Stimulated activated CD4-positive, alpha-beta T cell treated with anti-CD3 and anti-CD28 coated beads, Interleukin-1b, Interleukin-23, amount 100 ng/mL, for 1 hour (primary cell): ENCODE measurements at places on chromosomes 6 and 20.

GRCh38 chr20:60123096-60123495 is 164.9 kb downstream of the CDH26 start:
- DNase-seq = no peak

GRCh38 chr20:58480551-58481336 is 34.5 kb downstream of the APCDD1L start:
- no peak for DNase-seq

GRCh38 chr6:24644377-24644776 is 1.6 kb downstream of the KIAA0319 start:
- no peak for DNase-seq

DNA sequence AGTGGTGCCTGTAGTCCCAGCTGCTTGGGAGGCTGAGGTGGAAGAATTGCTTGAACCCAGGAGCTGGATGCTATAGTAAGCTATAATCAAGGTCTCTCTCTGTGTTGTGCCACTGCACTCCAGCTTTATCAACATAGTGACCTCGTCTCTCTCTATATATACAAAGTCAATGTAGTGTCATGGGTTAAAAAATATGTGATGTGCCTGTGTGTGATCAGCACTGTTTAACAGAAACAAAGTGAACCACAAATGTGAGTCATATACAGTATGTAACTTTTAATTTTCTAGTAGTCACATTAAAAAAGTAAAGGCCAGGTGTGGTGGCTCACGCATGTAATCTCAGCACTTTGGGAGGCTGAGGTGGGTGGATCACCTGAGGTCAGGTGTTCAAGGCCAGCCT is 85.3 kb upstream of the RNF24 start:
- DNase-seq = no peak

GRCh38 chr6:73242001-73242400 is 16.7 kb upstream of the KHDC1L start:
- no peak for DNase-seq

DNA sequence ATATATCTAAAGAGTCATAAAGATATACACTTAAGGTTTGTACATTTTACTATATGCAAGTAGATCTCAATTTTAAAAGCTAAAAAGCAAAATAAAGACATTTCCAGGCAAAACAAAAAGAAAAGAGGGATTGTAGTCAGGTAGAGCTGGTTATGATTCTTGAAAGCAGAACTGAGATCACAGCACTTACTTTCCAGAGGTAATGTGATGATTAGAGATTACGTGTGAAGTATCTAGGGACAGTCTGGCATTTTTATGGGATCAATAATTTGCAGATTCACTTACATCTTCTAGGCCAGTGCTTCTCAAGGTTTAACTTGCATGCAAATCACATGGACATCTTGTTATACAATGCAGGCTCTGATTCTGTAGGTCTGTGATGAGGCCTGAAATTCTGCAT is 595.5 kb downstream of the KIF16B start:
- no peak for DNase-seq

DNA sequence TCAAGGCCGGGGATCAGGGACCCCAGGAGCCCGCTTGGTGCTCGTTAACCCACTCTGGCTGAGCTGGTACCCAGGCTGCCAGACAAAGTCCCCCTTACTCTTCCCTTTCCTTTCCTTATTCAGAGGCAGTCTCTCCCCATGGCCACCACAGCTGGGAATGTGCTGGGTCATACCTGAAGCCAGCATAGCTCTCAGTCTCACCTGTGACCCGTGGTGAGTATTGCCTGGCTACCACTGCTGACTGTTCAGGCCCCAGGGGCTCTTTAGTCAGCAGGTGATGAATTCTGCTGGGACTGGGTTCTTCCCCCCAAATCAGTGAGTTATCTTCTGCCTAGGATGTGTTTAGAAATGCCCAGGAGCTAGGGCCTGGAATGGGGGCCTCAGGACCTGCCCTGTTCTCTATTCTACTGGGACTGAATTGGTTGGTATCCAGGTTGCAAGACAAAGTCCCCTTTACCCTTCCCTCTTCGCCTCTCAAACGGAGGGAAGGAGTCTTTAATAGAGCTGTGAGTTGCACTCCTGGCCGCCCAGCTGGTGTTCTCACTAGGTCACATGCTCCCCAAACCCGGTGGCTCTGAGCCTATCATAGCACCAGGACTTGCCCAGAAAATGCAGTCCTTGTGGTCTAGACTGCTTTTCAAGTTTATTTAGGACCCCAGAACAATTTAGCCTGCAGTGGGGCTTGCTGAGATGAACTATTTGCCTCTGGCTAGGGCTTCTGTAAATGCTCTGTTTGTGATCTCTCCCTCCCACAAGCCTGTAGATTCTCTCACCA is 64.6 kb downstream of the MYO6 start:
- DNase-seq = no peak

DNA sequence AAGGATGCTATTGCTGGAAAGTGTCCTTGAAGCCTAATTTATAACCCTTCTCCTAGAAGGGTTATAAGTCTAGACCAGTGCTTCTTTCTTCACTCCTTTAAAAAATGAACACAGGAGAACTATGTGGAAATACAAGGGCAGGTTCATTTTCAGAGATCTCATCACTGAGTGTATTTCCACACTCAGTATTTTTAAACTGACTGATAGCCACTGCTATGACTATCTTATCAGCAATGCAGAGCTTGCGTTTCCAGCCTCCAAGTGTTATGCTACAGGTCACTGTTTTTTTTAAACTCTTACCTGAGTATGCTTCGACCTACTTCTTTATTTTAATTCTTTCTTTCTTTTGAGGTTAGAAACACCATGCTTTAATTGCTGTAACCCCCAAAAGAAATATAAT is 319.1 kb downstream of the ARHGAP18 start:
- no peak for DNase-seq

- DNase-seq = no peak
Observed at GRCh38 chr6:50832912-50833311, 14.2 kb downstream of the TFAP2B start.

DNA sequence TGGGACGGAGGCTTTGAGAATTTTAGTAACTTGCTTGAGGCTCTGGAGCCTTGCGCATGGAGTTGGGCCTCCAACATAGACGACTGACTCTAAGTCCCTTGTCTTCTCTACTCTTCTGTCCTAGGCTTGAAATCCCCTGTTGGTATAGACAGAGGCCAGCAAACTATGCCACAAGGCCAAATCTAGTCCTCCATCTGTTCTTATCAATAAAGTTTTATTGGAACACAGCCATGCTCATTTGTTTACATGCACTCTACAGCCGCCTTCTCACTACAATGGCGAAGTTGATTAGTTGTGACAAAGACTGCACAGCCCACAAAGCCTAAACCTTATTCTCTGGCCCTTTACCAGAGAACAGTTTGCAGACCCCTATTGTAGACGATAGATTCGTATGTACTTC is 174.1 kb upstream of the ZFP64 start:
- DNase-seq = no peak

GRCh38 chr6:132765560-132765959 is 7.9 kb upstream of the VNN2 start:
- no peak for DNase-seq

- no peak for DNase-seq
Observed at GRCh38 chr6:7973584-7973983, 63.0 kb upstream of the TXNDC5 start.

DNA sequence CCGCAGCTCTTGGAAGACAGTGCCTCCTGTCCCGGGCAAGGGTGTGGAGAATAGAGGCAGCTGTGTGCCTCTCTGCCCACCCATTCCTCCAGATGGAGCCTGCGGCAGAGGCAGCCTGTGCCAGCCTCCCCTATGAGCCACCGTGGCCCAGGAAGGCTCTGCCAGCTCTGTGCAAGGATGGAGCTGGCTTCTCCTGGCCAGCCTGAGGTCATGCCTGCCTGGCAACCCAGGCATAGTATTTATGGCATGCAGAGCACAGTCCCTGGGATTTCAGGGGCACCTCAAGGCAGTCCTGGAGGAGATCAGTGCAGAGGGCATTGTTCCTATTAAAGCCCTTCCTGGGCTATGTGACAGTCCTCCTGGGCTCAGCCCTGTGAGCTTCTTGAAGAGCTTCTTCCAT is 1.5 kb downstream of the EPB41L1 start:
- no peak for DNase-seq

DNA sequence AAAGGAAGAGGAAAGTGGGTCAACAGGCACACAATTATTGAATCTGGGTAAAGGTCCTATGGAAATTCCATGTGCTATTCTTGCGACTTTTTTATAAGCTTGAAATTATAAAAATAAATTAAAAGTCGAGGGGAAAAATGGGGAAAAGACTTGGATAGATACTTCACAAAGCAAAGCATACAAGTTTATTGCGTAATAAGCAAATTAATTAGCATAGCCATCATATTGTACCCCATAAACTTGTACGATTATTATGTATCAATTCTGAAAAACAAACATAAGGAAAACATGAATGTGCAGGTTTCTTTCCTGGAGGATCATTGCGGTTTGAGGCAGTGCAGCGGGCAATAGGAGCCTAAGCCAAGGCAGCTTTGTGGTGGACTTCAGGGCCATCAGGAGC is 351.6 kb upstream of the NOX3 start:
- DNase-seq = no peak

GRCh38 chr6:80789912-80790570 is 683.6 kb downstream of the BCKDHB start:
- no peak for DNase-seq

DNA sequence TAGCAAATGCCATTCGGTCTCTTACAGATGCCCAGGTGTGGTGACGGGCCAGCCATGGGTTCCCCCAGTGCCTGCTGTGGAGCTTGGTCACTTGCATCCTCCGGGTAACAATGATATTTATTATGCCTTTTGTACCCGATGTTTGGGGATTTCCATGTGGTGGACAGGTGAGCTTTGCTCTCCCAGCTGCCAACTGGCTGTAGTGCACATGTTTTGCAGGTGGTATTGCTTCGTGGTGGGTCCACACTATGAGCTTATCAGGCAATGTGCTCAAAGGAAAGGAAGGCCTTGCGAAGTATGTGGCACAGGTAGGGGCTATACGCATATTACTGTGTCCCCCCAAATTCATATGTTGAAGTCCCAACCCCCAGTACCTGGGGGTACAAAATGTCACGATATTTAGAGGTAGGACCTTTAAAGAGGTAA is 4.2 kb upstream of the CTCFL start:
- DNase-seq = no peak

GRCh38 chr20:44739942-44740341 is 5.7 kb upstream of the KCNK15 start:
- DNase-seq = no peak

DNA sequence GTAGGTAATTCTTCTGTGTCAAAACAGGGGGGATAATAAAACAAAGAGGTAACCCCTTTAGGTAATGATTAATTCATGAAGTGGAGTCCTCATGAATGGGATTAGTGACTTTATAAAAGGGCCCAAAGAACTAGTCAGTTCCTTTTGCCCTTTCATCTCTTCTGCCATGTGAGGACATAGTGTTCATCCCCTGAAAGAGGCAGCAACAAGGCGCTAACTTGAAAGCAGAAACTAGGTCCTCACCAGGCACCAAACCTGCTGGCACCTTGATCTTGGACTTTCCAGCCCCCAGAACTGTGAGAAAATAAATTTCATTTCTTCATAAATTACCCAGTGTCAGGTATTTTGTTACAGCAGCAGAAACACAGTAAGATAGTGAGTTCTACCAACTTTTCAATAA is 16.4 kb upstream of the BRPF3 start:
- DNase-seq = no peak

GRCh38 chr6:131062241-131063027 is 611 bp downstream of the EPB41L2 start:
- DNase-seq = no peak

DNA sequence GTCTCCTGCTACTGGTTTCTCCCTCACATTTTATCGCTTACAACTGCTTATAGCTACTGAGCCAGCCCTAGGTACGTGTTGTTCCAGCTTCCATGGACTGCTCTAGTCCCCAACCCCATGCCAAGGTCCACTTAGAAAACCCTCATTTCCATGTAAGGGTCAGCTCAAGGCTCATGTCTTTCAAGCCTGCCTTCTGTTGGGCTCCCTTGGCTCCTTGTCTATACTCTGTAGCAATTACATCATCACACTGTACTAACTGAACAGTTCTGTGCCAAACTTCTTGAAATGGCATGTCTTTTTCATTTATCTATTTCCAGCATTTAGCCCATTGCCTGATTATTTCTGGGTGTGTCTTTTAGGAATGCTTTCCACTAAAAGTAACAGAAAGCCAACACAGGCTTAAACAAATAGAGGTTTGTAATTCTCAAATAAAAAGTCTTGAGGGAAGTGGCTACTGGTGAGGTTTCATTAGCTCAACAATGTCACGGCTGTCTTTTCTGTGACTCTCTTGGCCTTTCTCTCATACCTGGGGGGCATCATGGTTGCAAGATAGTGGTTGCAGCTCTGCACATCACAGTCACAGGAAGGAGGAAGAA is 317.6 kb downstream of the TPBG start:
- DNase-seq = no peak

GRCh38 chr6:52015953-52016352 is 71.5 kb downstream of the PKHD1 start:
- no peak for DNase-seq

GRCh38 chr6:63560801-63561287 is 11.4 kb upstream of the LOC128125822 start:
- DNase-seq = no peak

DNA sequence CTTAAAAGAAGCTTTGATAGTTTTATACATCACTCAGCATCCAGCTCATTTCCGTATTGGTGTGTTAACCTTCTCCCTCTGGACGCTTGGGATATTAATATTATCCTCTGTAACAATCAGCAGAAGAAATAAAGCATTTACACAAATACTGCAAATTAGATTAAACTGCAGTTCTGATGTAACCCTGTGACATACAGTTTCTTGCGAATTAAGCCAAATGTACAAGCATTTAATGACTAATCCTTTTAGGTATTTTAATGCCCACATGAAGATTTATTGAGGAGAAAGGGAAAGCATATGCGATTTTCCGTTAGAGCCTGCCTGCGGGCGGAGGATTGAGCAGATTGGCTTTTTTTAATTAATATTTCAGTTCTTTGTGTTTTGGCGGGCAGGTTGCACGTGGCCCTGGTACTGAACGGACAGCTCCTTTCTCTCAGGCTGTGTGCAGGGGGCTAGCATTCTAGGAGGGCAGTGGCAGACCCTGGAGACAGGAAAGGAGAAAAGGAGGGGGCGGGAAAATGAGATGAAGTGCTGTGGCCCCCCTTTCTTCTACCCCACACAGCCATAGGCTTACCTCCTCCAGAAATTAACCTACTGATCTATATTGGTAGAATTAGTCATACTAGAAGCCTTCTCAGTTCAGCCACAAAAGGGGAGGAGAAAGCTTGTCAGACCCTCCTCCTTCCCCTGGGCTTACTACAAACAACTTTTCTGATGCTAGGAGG is 14.1 kb upstream of the TFAP2D start:
- DNase-seq = no peak

GRCh38 chr6:112190164-112190563 is 64.2 kb downstream of the LAMA4 start:
- no peak for DNase-seq

GRCh38 chr6:155544677-155545076 is 89.0 kb upstream of the NOX3 start:
- DNase-seq = no peak

DNA sequence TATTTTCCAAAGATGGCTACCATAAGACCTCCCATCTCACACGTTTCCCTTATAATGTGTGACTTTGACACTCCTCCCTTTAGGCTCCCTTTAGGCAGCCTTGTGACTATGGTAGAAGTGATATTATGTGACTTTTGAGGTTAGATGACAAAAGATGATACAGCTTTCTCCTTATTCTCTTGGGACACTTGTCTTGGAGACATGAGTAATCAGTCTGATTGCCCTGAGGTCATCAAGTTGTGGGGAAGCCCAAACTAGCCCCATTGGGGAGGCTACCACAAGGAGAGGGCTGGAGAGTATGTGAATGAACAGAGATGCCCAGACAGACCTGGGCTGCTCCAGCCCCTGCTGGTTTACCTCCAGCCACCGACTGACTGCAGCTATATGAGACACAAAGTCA is 10.6 kb upstream of the DLK2 start:
- DNase-seq = no peak
